Stimulated activated CD4-positive, alpha-beta T cell treated with anti-CD3 and anti-CD28 coated beads, Interleukin-2, amount 100 ng/mL, for 24 hours (primary cell): ENCODE measurements at places on chromosomes 1 and 21.

DNA sequence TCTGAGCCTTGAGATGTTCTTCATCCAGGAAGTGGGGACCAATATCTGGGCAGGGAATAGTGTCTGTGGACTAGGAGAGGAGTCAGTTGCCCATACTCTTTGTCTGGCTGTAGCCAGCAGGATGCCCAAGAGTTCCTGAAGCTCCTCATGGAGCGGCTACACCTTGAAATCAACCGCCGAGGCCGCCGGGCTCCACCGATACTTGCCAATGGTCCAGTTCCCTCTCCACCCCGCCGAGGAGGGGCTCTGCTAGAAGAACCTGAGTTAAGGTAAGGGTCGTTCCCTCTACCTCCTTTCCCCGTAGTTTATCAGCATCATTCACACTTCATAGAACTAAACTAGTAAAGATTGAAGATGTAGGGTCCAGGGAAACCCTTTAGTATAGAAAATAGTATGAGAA is 3.4 kb upstream of the PPOX start:
- no peak for DNase-seq

DNA sequence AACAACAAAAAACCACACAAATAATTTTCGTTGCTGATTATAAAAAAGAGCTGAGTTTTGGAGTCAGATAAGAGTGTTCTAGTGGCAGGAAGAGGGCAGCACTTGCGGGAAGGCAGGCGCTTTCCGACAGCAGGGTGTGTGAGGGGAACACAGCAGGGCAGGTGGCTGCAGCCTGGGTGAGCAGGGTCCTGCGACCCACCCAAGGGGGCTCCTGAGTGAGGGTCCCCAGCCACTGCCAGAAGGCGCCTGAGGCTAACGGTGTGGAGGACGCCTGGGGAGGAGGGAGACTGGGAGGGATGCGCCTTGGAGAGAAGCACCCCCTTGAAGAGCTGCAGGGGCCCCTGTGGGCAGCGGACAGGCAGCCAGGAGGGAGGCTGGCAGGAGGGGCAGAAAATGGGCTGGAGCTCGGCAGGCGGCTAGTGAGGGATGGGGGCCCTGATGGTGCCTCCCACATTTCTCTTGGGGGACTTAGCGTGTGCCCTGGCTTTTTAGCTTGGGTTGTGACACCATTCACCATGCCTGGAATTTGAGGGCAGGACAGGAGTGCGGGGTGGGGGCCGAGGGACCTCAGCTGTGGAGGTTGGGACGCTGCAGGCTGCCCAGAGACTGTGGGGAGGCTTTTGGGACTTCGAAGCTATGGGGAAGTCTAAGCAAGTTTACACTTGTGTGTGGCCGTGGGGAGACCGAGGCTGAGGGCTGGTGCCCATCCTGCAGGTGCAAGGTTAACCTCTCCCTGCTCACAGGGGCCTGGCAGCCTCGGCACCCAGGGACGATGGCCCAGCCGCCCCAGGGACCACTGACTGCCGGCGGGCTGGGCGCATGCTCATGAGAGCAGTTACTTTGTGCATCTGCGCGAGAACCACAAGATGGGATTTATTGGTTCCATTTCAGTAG is 111.4 kb downstream of the SIK1 start:
- no peak for DNase-seq

DNA sequence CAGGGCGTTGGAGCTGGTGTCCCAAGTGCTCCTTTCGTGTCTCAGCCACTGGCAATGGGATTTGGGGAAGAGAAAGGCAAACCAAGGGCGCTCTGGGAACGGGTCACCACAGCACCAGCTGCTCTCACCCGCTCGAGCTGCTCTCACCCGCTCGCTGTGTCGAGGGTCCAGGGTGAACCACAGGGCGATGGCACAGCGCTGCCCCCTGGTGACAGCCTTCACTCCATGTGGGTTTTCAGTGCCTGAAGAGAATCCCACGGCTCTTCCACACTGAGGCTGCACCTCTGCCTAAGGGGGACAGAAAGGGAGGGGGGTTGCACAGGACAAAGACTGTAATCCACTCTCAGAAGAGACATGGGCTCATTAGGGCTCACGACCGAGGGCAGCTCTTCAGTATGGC is 7.1 kb upstream of the CLDN19 start:
- peak; percentile 58 for DNase-seq

- peak; percentile 63 for DNase-seq
Measured at GRCh38 chr1:45512641-45513054, 9.0 kb downstream of the PRDX1 start.
